ENCODE measurements at places on chromosomes 2 and 18. TPM values are rescaled to one million over a fixed set of nuclear protein-coding genes. Genes with fewer than 3 reads are reported as not detected.

The FTCDNL1 gene
- 3.8 TPM for total RNA-seq

The REEP1 gene
- total RNA-seq: 0.30 TPM

The ARHGAP15 gene
- 64.3 TPM for total RNA-seq

DNA sequence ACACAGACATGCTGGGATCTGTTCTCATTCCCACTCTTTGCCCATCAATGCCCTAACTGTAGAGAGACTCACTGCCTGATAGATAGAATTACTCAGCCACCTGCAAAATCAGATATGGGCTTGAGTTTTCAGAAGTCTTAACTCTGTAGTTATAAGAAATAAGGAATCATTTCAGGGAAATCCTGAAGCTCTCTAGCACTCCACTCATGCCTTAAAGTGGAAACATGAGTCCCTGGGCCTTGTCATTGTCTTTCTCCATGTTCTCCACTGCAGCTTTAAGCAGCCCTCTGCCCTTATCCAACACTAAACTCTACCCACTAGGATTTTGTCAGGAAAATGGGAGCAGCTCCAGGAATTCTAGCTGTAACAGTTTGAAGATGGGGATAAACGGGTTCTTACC is 192.5 kb downstream of the SNTG2 start:
- H3K4me3 ChIP-seq: no peak overlapping the region
- peaks cover 4% of the 10 kb centered on the region for H3K27me3 ChIP-seq
- H3K4me1 ChIP-seq: peaks cover 11% of the 10 kb centered on the region
- peaks cover 2% of the 10 kb centered on the region for H3K36me3 ChIP-seq

DNA sequence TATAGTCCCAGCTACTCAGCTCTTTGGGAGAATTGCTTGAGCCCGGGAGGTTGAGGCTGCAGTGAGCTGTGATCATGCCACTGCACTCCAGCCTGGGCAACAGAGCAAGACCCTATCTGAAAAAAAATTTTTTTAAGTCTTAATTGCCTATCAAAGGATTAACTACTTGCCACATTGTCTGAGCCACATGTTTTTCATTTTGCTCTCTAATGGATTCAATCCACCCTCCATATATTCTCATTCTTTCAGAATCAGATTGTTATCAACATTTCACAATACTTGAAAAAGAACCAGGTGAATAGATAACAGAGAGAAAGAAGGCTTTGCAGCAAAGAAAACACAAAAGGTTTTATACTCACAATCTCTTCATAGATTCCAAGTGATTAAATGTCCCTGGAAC is 61.0 kb downstream of the PXDN start:
- no peaks in the 10 kb centered on the region for H3K4me1 ChIP-seq
- no peaks in the 10 kb centered on the region for H3K36me3 ChIP-seq
- no peak overlapping the region for H3K27ac ChIP-seq
- no peak for DNase-seq

DNA sequence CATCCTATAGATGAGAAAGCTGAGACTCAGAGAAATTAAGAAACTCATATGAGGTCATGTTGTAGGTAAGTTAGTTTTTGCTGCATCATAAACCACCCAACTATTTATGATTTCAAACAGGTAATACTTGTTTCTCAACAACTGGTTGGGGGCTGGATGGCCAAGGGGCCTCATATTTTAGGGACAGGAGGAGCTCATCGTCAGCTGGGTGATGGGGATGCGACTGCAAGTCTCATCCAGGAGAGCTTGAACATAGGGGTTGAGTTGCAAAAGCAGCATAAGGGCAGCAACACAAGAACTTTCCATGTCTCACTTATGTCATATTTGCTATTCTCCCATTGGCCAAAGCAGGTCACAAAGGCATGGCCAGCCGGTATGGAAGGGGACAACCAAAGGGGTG is 3.6 kb upstream of the RNU2-63P start:
- no peak for DNase-seq
- H3K4me1 ChIP-seq: peaks cover 14% of the 10 kb centered on the region
- no peaks in the 10 kb centered on the region for H3K36me3 ChIP-seq
- H3K27me3 ChIP-seq: peaks cover 3% of the 10 kb centered on the region
- H3K27ac ChIP-seq: no peak overlapping the region
- no peak overlapping the region for H3K4me3 ChIP-seq
